ENCODE measurements at places on chromosomes 2 and 18.

DNA sequence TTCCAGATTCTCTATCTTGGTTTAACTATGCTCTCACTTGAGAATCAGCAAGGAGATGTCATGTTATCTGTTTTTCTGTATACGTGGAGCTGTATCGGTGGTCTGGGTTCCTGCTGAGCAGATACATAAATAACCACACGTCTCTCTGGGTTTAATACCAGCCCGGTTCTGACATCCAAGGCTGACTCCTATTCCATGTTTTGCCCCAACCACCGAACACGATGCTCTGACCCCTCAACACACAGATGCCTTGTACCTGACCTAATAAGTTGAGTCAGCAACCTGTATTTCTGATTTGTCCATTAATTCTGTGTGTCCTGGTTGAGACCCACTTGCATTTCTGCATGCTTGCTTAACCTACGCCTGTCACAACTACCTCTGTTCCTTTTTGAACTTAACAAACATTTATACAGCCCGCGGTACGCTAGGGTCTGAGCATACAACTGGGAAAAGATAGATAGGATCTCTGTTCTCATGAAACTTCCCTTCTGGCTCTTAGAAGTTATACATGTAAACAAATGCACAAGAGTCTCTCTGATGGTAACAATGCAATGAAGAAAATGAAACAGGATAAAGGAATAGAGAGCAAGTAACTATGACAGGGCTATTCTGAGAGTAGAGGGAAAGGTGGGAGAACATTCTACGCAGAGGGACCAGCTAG is 480.4 kb downstream of the PARD3B start:
- H3K4me1 ChIP-seq = peaks cover 6% of the 10 kb centered on the region
- H3K27ac ChIP-seq = no peak overlapping the region
- DNase-seq = no peak
- no peaks in the 10 kb centered on the region for H3K36me3 ChIP-seq

DNA sequence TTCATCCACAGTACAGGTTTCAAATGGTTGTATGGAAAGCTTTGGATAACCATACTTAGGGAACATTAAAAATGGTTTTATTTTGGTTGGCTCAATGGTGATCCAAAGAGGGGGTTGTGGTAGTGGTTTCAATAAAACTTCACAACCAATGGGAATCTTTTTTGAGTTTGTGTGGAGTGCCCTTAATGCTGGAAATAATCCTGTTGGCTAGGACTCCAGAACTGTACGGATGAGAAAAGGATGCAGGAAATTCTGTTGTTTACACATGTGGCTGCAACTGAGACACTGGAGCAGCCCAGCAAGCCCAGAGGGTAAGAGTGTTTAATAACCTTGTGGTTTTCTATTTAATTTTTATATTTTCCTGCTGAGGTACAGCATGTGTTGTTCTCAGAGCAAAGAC is at the start of gene CCDC102B:
Gene CCDC102B, plus strand, starts transcription at position 210 of the 400 bp plus-strand sequence. CDS start 38,684 bp downstream, outside the sequence.
- DNase-seq = no peak
- no peaks in the 10 kb centered on the region for H3K4me1 ChIP-seq
- H3K27me3 ChIP-seq = no peaks in the 10 kb centered on the region
- no peak within 1 kb of the TSS for H3K27ac ChIP-seq
- H3K4me3 ChIP-seq = no peak within 1 kb of the TSS

DNA sequence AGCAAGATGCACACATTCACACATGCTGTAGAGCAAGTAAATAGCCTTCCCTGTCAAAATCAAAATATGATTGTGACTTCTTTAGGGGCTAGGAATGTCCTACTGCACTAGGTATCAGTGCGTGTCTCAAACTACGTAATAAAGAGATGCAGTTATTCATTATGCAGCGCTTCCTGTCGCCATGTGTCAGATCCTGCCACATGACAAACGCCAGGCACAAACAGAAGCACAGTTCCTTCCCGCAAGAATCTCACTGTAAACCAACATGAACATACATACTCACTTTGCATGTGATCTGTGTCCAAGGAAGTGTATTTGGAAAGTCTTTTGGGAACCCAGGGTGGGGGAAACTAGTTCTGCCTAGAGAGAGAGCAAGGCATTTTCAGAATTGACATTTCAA is 599.9 kb downstream of the RNF144A start:
- peak overlapping the region; percentile 57 for H3K4me3 ChIP-seq
- peaks cover 56% of the 10 kb centered on the region for H3K4me1 ChIP-seq
- H3K27me3 ChIP-seq = no peaks in the 10 kb centered on the region
- peak; percentile 72 for DNase-seq

GRCh38 chr2:118056165-118056534 is 32.1 kb upstream of the INSIG2 start:
- no peak overlapping the region for H3K27ac ChIP-seq
- no peak overlapping the region for H3K4me3 ChIP-seq
- H3K4me1 ChIP-seq = peaks cover 11% of the 10 kb centered on the region
- H3K36me3 ChIP-seq = no peaks in the 10 kb centered on the region
- peaks cover 50% of the 10 kb centered on the region for H3K27me3 ChIP-seq

GRCh38 chr2:218196974-218197373 is 20.0 kb upstream of the ARPC2 start:
- H3K27me3 ChIP-seq = peaks cover 26% of the 10 kb centered on the region
- no peak for DNase-seq
- H3K4me3 ChIP-seq = no peak overlapping the region

DNA sequence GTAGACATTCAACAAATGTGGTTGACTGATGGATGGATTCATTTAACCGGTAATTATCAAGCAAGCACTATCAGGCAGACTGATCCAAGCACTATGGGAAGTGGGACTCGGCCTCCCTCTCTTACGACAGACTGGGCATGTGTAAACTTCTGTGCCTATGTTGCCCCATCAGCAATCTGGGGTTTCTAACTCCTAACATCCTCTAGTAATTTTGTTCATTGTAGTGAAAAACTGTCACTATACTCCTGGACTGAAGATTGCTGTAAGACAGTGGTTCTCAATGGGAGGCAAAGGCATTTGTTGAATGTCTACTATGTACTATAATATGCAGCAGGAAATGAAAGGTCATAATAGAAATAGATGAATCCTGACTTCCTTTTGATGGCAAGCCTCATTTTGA is 51.2 kb upstream of the CREB1 start:
- no peak overlapping the region for H3K4me3 ChIP-seq
- peaks cover 10% of the 10 kb centered on the region for H3K27me3 ChIP-seq
- peaks cover 14% of the 10 kb centered on the region for H3K4me1 ChIP-seq
- no peak for DNase-seq

- peaks cover 49% of the 10 kb centered on the region for H3K4me1 ChIP-seq
- peaks cover 64% of the 10 kb centered on the region for H3K36me3 ChIP-seq
- H3K27ac ChIP-seq = no peak overlapping the region
- no peaks in the 10 kb centered on the region for H3K27me3 ChIP-seq
Observed at GRCh38 chr2:216192181-216192580, 83.0 kb downstream of the XRCC5 start.

- H3K4me3 ChIP-seq = no peak overlapping the region
- DNase-seq = no peak
- H3K36me3 ChIP-seq = no peaks in the 10 kb centered on the region
- peaks cover 23% of the 10 kb centered on the region for H3K27me3 ChIP-seq
- peaks cover 21% of the 10 kb centered on the region for H3K4me1 ChIP-seq
- no peak overlapping the region for H3K27ac ChIP-seq
Observed at GRCh38 chr2:60679036-60679780, 76.9 kb upstream of the PAPOLG start.

DNA sequence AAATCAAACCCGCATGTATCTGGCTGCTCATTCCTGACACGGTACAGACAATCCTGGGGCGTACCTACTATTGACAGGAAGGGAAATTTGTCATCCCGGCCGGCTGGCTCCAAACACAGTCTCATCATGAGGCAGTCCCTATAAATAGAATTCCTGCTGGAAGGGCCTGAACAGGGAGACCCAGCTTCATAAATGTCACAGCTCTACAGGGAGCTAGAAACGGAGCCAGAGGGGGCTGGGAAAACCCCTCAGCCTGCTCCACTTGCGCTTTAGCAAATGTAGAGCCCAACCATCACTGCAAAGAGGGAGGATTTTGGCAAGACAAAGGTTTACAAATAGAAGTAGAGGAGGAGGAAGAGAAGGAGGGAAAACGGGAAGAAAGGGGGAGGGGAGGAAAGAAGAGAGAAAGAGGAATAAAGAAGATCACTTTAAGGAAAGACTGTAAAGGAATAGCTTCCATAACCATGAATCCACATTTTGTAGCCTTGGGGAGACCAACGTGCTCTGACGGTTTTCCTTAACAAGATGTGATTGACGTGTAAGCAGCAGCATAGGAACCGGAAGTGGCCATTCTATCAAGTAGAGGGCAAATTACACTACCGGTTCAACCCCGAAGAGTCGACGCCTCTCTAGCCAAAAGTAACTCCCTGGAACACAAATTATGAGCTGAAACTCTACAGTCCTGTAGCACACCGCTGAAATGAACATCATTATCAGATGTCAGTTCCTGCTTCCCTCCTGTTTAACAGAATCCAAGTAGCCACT is 56.8 kb upstream of the TTN start:
- no peaks in the 10 kb centered on the region for H3K4me1 ChIP-seq
- no peak overlapping the region for H3K27ac ChIP-seq
- peaks cover 2% of the 10 kb centered on the region for H3K36me3 ChIP-seq
- DNase-seq = no peak
- H3K27me3 ChIP-seq = peaks cover 3% of the 10 kb centered on the region
- no peak overlapping the region for H3K4me3 ChIP-seq

- no peaks in the 10 kb centered on the region for H3K27me3 ChIP-seq
- no peak overlapping the region for H3K4me3 ChIP-seq
- no peaks in the 10 kb centered on the region for H3K4me1 ChIP-seq
- H3K36me3 ChIP-seq = peaks cover 6% of the 10 kb centered on the region
- no peak overlapping the region for H3K27ac ChIP-seq
- DNase-seq = no peak
Observed at GRCh38 chr2:37720533-37721200, 49.2 kb upstream of the CDC42EP3 start.

GRCh38 chr2:233531955-233532354 is 34.6 kb downstream of the USP40 start:
- no peaks in the 10 kb centered on the region for H3K27me3 ChIP-seq
- peaks cover 4% of the 10 kb centered on the region for H3K36me3 ChIP-seq
- no peak overlapping the region for H3K4me3 ChIP-seq
- no peak overlapping the region for H3K27ac ChIP-seq

GRCh38 chr2:109459485-109459884 is 154.3 kb downstream of the SEPTIN10 start:
- H3K27me3 ChIP-seq = peaks cover 15% of the 10 kb centered on the region
- no peak overlapping the region for H3K27ac ChIP-seq
- no peak overlapping the region for H3K4me3 ChIP-seq
- no peaks in the 10 kb centered on the region for H3K36me3 ChIP-seq

GRCh38 chr2:10568736-10569432 is 120.8 kb upstream of the ODC1 start:
- H3K4me3 ChIP-seq = no peak overlapping the region
- no peak overlapping the region for H3K27ac ChIP-seq
- peaks cover 13% of the 10 kb centered on the region for H3K4me1 ChIP-seq

DNA sequence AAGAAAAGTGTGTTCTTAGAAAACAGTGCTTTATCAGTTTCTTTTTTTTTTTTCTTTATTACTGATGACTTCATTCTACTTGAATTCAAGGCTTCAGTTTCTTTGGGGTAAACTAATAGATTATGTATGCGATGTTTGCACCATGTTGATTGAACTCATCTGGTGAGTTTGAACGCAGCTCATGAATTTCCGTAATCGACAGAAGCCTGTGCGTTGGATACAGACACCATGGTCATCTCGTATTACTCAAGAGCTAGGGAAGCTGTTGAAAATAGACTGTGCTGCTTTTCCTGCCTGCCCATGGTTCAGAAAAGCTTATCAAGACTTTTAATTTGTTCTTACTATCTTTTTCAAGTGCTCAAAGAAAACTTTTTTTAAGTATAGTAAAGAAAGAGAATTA is 185.5 kb upstream of the NRP2 start:
- H3K4me3 ChIP-seq = no peak overlapping the region
- H3K27ac ChIP-seq = no peak overlapping the region
- H3K4me1 ChIP-seq = no peaks in the 10 kb centered on the region
- no peak for DNase-seq

DNA sequence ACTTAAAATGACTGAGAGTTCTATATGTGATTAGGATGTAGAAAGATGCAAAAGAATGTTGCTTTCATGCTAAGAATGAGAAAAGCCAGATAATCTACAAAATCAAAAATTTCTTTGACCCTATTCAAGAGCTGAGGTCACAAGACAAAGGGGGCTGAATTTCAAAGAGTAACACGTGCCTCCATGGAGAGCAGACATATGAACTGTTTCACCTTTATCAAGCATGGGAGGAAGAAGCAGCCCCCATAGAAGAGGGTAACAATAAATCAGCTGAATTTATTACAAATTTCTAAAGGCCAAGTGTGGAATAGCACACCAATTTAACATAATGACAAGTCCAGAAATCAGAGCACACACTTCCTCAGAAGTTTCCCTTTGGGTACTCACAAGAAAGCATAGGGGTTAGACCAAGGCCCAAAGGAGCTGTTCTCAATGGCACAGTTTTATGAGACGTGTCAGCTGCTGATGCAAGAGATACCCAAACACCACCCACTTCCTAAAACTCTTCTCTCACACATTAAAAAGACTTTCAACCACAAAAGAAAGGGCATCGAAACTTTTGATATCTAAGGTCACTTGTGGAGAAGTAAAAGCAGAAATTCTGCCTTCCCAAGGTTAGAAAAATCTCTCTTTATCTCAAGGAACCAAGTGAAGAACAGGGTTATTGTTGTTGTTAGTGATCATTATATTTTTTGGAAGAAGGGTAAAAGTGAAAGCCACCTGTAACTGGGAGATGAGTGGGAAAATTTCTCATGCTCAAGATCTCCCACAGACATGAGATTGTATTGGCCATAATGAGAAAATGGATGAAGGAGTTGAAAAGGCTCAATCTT is 950.1 kb downstream of the TRIB2 start:
- H3K27me3 ChIP-seq = no peaks in the 10 kb centered on the region
- H3K4me1 ChIP-seq = no peaks in the 10 kb centered on the region
- no peak for DNase-seq
- H3K4me3 ChIP-seq = no peak overlapping the region
- H3K36me3 ChIP-seq = no peaks in the 10 kb centered on the region
- H3K27ac ChIP-seq = no peak overlapping the region

DNA sequence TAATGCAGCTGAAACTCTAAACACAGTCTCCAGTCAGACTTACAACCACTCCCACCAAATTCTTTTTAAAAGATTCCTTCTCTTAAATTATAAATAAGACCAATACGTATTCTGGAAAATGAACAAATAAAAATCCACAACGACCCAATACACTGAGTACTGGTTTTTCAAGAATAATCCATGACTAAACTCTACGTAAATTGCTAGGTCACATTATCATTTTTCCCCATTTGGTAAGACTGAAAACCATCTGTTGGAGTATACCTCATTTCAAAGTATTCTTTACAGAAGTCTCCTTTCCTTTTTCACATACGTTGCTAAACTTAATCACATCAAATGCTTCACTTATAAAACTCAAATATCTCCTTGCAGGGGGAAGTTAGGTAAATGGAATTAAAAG is 6.0 kb downstream of the ZNF516 start:
- H3K27me3 ChIP-seq = peaks cover 61% of the 10 kb centered on the region
- H3K4me1 ChIP-seq = peaks cover 20% of the 10 kb centered on the region
- H3K27ac ChIP-seq = no peak overlapping the region
- H3K36me3 ChIP-seq = no peaks in the 10 kb centered on the region
